NCI-H460 (cell line): ENCODE measurements at places on chromosomes 3 and 15. TPM values are rescaled to one million over a fixed set of nuclear protein-coding genes. Genes with fewer than 3 reads are reported as not detected.

SLC9C1 gene
- total RNA-seq: not detected in 2 replicates

- DNase-seq: no peak
Measured at GRCh38 chr3:30256474-30256873, 349.9 kb upstream of the TGFBR2 start.

- peak; percentile 69 for DNase-seq
Measured at GRCh38 chr3:10459954-10460754, 45.2 kb downstream of the ATP2B2 start.

- DNase-seq: no peak
Measured at GRCh38 chr15:74423431-74424257, 10.1 kb downstream of the SEMA7A start.

- no peak for DNase-seq
Measured at GRCh38 chr3:145942052-145942451, 218.9 kb downstream of the PLOD2 start.

PYGO1 gene
- total RNA-seq: 13.0 and 14.2 TPM in 2 replicates

GNL3 gene
- total RNA-seq: 173 and 174 TPM in 2 replicates

- no peak for DNase-seq
Measured at GRCh38 chr3:100871306-100871705, 121.9 kb downstream of the ABI3BP start.

DNA sequence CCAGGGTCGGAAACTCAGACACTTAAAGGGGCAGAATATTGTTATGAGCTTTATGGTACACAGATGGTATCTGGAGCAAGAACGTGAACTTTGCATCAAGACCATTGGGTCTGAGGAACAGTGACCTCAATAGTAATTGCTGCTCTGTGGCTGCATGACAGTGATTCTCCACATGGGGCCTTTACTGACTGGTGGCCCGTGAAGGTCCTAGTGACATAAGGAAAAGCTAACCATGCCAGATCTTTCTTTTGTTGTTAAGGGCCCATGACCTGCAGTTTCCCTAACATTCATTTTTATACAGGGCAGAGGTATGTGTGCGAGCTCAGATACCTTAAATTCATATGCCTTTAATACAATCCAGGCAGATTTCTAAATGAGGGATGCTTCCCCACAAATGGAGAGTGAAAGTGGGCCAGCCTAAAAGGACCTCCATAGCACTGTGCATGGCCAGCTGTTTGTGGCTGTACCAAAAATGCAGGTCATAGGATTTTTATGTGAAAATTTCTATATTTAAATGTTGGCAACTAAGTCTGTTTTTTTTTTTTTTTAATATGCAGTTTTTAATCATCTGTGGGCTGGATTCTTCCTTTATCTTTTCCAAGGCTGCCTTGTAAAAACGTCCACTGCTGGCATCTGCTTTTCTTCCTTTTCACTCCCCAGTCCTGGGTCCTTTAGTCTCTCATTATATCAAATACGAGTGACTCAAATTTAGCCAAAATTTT, 188.0 kb upstream of the IL12A start:
- DNase-seq: no peak

DNA sequence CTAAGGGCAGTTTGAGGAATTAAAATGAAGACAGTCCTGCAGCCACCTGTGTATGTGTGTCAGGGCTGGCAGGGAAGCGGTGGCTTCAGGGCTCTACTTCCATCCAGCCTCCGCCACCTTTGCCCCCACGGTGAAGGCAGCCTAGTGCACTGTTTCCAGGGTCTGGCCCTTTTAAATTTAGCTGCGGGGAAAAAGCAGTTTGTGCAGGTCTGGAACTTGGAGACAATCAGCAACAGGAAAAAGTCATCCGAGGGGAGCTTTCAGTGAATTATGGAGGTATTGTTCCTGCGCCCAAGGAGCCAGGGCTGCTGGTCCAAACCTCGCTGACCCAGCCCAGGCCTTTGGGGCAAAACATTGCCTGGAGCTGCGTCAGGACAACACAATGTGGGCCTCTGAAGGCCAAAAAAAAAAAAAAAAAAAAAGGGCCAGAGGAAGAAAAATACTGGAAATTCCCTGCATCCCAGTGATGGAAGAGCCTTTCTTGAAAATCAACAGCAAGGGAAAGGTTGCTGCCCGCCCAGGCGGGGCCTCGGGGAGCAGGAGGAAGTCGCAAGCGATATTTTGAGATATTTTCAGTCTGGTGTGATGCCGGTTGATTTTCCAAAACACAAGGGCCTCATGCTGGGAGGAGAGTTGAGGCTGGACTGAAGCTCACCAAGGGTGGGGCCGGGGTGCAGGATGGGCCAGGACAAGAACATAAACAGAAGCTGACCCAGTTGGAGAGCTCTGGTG, 25.5 kb upstream of the FGD5 start:
- no peak for DNase-seq

PLA2G4D gene
- not detected in 2 replicates for total RNA-seq

TNFSF10 gene
- total RNA-seq: 0.12 and 1.5 TPM in 2 replicates

DNA sequence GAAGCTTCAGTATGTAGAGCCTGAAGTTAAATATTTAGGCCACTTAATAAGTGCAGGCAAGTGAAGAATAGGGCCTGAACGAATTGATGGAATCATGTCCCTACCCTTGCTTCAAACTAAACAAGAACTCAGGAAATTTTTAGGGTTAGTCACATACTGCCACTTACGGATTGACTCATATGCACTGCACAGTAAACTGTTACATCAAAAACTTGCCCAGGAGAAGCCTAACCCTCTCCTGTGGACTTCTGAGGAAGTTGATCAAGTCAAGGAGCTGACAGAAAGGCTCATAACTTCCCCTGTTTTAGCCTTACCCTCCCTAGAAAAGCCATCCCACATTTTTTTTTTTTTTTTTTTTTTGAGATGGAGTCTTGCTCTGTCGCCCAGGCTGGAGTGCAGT, 20.6 kb upstream of the KBTBD12 start:
- no peak for DNase-seq

ADIPOQ gene
- total RNA-seq: not detected in 2 replicates

FGF12 gene
- 1.5 TPM in 2 replicates for total RNA-seq

GRCh38 chr3:194256040-194256945, 94.8 kb downstream of the CPN2 start:
- DNase-seq: no peak

RARB gene
- 5.0 and 7.1 TPM in 2 replicates for total RNA-seq

GRCh38 chr3:182617500-182617899, 175.8 kb upstream of the ATP11B start:
- no peak for DNase-seq

- peak; percentile 61 for DNase-seq
Measured at GRCh38 chr3:96813134-96813819, 1.1 kb upstream of the EPHA6 start.

DNA sequence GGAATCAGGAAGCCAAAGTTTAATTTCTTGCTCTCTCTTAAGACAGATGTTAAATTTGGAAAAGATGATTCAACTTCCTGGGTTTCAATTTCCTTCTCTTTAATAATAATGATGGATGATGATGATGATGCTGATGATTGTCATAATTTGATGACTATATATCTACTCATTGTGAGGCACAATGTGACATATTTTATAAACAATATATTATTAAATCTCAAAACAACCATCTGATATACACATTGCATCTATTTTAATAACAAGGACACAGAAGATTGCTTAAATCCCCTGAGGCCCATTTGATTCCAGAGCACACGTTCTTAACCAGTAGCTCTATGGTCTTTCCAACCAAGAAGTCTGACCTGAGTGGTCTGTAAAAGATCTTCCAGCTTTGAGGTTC, 124.0 kb downstream of the CNTN6 start:
- DNase-seq: no peak

DNA sequence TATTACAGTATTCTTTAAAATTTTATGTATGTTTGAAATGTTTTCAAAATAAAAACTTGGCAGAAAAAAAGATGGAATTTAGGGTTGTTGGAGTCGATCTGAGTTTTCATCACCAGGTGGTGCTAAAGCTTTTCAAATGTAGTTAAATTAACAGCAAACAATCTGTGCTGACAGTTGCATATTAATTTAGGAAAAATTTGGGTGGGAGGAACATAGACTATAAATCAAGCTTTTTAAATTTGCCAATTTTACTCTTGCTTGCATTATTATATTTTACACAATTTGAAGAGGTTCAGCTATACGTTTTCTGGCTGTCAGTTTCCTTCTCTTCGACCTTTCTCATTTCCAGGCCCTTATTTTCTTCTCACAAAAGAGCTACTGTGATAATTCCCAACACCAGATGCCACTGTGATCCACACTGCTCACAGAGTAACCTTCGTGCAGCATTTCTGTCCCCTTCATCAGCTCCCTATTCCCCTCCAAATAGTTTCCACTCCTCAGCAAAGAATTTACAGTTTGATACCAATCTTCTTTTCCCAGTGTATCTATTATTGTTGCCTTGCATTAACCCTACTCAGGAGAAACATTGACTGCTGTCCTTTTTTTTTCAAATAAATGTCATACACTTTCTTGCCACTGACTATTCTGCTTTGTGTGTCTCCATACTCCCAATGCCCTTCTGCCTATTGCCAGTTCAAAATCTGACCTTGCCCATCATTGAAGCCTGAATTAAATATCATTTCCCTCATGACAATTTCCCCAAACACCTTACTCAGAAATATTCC, 53.4 kb upstream of the EIF5A2 start:
- DNase-seq: peak; percentile 22

DNA sequence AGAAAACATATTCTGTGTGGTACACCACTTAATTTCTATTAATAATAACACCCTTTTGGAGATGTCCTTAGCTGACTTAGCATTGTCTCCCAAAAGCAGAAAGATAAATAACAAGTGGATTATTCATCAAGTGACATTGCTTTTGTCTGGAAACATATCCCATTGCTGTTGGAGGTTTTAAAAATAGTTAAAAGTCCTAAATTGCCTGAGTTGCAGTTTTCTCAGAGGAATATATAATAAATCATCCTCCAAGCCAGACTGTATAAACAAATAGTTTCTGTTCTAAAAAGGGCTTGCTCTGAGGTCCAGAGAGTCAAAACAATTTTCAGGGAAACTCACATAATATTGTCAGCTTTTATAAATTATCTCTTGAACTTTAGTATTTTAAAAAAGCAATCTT, 60.4 kb upstream of the CD96 start:
- DNase-seq: no peak

DNA sequence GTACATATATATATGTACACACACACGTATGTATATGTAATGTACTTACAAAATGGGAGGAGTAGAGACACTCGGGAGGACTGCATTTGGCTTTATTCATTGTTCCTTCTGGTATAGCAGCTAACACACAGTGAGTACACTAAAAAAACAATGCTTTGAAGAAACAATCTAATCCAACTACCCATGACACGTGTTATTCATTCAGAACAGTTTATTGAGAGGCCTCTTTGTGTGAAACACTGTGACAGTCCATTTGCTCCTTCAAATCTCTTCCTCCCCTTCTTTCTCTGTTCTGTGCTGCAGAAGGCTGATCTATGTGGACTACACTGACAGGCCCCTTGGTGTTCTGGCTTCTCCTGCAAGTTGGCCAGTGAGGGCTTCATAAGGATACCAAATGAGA, 1075.9 kb upstream of the CFAP20DC start:
- DNase-seq: no peak

RNF168 gene
- total RNA-seq: 9.5 and 11.7 TPM in 2 replicates

DNA sequence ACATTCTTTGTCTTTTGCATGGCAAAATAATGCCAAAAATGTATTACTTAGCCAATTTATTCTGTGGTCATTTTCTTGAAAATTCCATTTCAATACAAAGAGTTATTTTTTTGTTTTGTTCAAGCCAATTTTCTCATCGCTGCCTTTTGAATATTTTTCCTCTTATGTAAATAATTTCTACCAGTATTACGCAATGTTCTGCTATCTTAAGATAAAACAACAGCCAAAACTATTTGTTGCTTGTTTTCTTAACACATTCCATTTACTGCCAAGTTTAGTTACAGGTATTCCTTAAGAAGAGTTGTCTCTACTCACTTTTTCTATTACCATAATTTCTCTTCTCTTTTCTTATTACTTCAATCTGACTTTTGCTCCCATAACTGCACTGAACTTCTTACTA, 163.1 kb downstream of the ROBO1 start:
- DNase-seq: no peak

- no peak for DNase-seq
Measured at GRCh38 chr3:151130428-151130827, 45.0 kb downstream of the MED12L start.

DNA sequence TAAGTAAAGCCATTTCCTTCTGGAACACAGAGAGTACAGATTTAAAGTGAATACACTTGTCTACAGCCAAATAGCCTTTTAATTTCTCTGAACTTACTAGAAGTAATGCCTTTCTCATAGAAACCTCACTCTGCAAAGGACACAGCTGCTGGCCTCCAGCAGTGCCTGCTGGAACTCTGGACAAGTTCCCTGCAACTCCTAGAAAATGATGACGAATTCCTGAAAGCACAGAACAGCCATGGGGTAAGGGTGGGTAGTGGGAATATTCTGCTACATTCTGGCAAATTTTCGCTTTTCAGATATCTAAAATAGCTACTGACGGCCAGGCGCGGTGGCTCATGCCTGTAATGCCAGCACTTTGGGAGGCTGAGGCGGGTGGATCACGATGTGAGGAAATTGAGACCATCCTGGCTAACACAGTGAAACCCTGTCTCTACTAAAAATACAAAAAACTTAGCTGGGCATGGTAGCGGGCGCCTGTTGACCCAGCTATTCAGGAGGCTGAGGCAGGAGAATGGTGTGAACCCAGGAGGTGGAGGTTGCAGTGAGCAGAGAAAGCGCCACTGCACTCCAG, 34.4 kb downstream of the RYK start:
- DNase-seq: no peak

GOLGA8T gene
- total RNA-seq: 0.35 and 0.52 TPM in 2 replicates

DNA sequence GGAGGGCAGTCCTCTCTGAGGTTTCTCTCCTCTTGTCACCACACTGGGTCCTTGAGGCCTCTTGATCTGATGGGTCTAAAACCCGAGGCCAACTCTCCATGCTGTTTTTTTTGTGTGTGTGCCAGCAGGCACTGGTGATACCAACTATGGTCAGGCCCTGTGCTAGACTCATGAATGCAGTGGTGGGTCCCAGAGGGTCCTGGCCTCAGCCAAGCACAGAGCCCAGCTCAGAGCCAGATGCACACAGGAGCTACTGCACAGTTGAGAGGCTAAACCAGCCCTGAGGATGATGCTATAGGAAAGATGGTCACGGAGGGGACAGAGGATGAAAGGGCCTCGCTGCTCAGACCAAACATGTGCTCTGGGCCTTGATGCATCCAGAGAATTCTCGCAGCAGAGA, 33.5 kb downstream of the RAB6B start:
- DNase-seq: no peak

MESP2 gene
- total RNA-seq: not detected in 2 replicates

DNA sequence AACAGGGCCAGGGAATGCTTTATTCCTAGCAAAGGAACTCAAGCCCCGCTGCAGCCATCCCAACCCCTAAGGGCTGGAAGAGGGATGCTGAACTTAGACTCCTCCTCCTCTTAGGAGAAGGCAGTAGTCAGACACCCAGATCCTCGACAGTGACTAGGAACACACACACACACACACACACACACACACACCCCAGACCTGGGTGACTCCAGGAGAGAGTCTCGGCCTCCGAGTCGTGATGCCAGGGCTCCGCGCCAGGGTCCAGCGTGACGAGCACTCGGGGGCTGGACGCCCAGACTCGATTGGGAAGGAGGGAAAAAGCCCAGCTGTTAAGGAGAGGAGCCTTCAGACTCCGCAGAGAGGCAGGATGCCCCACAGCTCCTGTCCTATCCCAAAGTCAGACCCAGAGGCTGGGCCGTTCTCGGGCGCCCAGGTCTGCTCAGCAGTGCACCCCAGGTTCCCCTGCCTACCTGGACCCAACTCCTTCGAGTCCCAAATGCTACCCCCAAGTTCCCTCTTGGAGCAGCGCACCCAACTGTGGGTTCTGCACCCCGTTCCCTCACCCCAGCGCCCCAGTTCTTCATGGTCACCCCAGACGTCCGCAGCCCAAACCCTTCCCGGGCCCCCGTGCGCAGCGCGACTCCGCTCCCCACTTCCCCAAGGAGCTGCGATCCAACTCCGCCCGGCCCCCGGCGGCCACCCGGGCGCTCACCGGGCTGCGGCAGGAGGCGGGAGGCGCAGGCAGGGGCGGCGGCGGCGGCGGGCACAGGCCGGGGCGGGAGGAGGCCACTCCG, 421 bp downstream of the BMF start:
- DNase-seq: no peak
